ENCODE measurements at places on chromosomes 4 and X.

DNA sequence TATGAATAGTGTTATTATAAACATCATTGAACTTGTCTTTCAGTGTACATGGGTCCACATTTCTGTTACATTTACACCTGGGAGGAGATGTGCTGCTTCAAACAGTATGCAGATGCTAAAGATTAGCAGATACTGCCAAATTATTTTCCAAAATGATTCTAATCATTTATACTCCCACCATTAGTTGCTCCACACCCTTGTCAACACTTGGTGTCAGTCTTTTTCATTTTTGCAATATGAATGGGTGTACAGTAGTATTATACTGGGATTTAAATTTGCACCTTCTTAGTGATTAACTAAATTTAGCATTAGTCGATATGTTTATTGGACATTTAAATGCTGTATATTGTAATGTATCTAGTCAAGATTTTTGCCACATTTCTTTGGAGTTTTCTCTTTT is 131.6 kb upstream of the GRID2 start:
- no peak for DNase-seq

DNA sequence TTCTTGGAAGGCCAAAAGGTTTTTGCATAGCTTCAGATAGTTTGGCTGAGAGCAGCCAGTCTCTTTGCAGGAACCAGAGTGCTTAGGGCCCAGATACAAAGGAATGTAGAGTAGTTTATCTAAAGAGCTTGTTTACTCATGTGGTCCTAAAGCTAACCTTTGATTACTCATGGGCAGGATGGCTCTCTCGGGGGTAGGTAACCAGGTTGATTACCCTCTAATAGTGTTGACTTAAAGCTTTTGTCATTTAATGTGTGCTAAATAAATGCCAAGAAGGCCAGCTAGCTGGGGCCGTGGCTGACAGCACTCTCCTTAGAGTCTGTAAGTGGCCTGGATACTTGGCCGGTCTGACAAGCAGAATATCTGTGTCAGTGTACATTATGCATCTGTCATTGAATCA is 69.7 kb upstream of the MAGEB16 start:
- no peak for DNase-seq

DNA sequence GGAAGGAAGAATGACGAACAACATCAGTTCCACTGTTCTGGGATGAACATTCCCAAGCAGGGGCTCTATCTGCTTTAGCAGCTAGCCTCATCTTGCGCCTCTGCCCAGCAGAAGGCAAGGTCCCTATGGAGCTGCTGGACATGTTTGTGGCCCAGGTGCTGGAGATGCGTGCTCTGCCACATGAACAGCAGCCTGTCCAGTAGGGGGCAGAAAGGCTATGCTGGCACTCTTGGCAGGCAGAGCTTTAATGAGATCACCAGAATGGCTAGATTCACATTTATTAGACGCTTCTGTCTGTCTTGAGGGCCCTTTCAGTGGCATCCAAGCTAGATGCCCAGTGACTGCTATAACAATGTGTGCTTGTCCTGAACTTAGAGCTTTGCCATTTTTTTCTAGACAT is 1826.0 kb downstream of the STIM2 start:
- peak; percentile 59 for DNase-seq

GRCh38 chrX:24259544-24260240 is 54.2 kb downstream of the SUPT20HL2 start:
- DNase-seq = peak; percentile 74

- DNase-seq = peak; percentile 73
Measured at GRCh38 chrX:134622056-134622812, 36.0 kb downstream of the PLAC1 start.

DNA sequence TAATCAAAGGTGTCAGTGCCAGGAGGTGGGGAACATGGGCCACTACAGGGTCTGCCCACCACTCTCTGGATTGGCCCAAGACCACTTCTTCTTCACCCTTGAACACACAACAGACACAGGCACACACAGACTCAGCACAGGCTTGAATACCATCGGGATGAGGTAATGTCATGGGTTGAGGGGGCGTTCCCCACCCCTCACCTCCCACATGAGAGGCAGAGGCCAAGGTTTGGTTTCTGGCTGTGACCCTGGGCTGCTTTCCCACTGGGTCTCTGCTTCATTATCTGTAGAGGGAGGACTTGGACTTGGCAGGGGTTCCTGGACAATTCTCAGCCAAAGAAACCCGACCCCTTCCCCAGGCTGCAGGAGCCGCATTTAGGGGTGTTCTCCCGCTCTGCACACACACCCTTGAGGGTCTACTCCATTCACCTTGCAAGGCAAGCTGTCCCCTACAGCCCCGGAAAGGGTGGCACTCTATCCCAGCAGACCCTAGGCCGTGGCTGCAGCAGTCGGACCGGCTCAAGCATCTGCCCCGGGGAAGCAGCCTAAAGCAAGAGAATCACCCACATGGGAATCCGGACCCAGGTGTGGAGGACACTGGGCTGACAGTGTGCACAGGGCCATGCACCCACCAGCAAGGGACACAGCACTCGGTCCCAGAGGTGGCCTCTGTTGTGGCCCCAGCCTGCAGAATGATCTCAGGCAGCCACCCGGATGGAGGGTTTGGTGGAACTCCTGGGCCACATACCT is 62.4 kb downstream of the TRMT44 start:
- DNase-seq = no peak

DNA sequence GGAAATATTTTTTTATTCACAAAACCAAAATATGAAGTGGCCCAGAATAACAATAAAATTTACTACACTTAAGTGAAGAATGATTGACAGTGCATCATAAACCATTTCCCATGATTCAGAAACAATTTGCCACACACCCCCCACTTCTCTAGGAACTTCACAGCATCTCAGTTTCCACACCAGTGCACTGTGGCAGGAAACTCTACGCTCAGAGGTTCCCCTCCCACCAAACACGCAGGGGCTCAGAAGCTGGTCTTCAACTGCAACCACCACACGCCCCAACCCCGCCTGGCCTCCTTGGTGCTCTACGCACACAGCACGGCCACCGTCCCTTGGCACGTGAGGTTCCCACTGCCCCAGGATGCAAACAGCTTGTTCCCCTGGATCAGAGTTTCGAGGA is 63.7 kb downstream of the ZFYVE28 start:
- no peak for DNase-seq

DNA sequence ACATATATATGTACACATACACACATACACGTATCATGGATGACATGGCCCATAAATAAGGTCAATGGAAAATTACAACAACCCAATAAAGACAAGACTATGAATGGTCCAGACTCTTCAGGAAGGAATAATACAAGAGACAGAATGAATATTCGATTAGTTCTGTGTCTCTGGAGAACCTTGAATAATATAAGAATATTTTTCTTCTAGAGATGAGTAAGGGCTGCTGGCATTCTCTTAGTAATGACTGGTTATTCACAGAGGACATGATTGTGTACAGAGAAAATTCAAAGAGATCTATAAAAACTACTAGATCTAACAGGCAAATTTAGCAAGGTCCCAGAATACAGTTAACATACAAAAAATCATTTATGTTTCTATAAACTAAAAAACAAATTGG is 23.3 kb downstream of the SPIN4 start:
- no peak for DNase-seq

Measured in A172 (cell line).